ENCODE measurements at places on chromosomes 1 and 21.

DNA sequence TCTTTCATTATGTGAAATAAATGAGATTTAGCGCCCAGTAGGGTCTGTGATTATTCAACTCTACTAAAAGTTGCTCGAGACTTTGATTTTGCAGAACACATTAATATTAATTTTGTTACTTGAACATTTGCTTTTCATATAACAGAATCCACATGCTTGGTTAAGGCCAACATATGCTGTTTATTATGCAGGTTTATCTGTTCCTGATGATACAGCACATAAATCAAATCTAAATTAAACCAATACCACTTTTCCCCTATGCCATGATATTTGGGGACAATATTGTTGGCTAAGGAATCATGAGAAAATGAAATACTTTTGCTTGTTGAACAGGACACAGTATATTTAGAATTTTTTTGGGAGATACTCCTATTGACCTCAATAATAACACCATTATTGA lies 291.1 kb downstream of the USP25 start:
- no peak for DNase-seq

GRCh38 chr1:34002810-34003209 lies 138.9 kb downstream of the HMGB4 start:
- no peak for DNase-seq

DNA sequence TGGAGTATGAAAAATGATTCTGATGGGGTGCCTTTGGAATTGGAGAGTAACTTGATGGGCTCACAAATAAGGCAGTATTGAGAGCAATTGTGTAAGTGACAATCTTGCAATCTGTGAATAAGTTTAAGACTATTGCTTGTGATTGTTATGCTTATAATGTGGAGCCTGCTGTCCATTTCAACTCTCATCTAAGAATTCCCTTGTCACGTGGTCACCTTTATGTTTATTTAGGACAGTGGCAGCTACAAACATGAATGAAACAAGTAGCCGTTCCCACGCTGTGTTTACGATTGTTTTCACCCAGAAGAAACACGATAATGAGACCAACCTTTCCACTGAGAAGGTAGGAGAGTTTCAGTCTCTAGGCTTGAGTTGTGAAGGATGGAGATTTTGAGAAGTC lies 57.6 kb downstream of the KIF1B start:
- DNase-seq: no peak

- DNase-seq: no peak
Measured at GRCh38 chr1:165960881-165961280, 133.5 kb downstream of the UCK2 start.

GRCh38 chr1:100928128-100928527 lies 32.2 kb downstream of the SLC30A7 start:
- no peak for DNase-seq

GRCh38 chr1:15757575-15758342 lies 836 bp upstream of the FBLIM1 start:
- no peak for DNase-seq

GRCh38 chr1:68917456-68917855 lies 420.6 kb upstream of the DEPDC1 start:
- DNase-seq: no peak

GRCh38 chr1:211231873-211232272 lies 27.3 kb upstream of the RCOR3 start:
- DNase-seq: no peak

DNA sequence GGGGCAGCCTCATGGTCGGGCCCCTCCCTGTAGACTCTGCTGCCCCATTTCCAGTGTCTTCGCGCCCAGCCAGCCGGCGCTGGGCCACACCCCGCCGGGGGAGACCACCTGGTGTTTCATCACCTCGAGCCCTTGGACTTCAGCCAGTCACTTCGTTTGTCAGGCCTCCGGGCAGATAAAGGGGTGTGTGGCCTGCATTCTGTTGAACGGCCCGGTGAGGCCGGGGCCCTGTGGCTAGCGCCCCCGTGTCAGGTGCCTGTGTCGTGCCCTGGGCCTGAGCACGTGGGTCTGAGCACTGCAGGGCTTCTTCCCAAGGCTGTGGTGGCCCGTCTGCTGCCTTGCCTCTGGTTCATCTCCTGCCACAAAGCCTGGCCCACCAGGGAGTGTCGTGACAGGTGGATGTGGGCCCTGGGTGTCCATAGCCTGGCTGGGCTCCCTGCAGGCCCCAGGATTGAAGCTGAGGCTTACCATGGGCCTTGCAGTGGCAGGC lies 65.2 kb upstream of the DIP2A start:
- DNase-seq: no peak

DNA sequence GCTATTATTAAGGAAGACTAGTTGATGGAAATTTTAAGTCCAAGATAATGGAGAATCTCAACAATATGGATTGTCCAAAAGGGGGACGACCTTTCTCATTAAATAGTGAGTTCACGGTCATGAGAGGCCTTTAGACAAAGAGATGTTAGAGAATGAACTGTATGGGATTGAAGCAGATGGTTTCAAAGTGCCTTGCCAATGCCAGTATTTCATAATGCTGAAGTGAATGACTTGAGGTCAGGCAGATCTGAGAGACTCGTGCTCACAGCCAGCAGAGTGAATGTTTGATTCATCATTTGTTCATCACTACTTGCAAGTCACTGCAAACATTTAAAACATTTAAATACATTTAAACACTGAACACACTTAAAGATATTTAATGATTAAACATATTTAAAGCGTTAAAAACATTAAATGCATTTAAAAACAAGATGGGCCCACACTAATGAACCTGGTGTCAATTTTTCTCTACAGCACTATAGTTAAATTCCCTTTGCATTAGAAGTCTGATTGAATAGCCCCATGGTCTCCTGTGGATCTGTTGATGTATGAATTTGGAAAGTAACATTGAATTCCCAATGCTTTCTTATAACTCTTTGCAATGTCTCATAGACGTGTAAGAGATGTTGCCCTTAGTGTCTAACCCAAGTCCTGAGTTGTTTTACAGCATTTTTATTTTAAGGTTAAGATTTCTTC lies 80.7 kb downstream of the TGFB2 start:
- DNase-seq: no peak

DNA sequence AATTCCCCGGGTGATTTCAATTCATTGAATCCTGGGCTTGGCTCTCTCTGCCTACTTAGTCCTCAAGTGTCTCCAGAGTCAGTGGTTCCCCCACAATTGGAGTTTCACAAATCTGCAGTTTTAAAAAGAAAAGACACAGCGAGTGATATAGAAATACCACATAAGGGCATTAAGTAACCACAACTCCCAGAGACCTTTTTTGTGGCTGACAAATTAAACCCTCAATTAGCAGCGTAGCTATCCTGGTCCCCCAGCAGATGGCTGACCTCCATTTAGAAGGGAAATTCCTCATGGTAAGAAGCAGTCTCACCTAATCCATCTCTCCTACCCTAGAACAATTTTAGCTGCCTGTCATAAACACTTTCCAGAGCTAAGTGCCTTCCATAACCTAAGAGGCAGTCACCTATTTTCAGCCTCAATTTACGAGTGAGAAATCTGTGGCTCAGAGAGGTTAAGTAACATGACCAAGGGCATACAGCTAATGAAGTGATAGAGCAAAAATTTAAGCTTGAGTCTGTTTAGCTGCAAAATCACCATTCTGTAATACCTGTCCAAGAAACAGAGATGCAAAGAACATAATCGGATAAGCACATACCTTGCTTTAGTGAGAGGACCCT lies 56.0 kb upstream of the NBPF3 start:
- DNase-seq: no peak

DNA sequence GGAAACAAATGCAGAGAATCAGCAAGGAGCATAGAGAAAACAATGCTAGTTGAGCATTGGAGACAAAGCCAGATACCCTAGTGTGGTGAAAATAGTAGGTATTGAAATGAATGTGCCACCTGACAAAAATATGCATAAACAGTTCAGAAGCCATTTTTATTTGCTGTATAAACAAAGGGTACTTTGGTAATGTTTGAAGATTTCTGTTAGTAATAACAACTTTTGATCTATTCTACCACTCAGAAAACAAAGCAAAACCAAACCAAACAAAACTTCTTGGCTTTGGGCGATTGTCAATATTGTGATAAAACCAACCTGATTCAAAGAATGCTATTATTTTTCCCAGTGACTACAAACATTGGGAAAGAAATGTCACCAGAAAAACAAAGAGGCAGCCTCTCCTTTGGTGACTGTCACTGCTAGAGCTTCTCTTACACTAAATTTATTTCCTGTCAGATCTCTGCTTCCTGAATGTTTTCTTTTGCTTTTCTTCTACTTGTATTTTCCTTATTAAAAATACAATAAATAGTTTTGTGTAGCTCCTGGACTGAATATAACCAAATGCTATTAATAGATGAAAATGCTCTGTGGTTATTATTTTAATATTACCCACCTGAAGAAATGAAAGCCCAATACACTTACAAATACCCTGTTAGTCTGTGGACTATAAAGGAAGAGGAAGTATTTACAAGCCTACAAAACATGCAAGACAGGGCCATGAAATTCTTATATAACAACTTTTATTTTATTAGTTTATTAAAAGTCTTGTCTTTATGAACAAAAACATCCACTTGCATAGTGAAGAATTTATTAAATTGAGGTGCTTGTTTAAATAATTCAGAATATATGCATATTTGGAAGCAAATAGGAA lies 5.7 kb downstream of the ATP6V1G3 start:
- no peak for DNase-seq

GRCh38 chr1:6471086-6471969 lies 5.4 kb upstream of the TNFRSF25 start:
- no peak for DNase-seq

DNA sequence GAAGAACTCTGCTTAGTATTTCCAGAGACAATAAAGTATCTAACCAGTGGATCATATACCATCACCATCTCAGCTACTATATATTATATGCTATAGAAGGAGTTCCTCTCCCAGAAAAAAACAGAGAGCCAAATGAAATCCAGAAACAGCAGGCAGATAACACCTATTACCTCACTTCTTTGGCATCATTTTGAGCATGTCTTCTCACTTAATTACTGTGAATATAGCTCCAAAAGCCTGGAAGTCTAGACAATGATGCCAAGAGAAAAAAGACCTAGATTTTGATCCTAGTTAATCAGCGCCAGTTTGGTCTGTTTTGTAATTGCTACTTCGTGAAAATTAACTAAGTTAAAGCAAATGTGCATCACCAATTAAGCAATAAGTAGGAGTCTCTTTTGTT lies 131.3 kb downstream of the EIF4G3 start:
- DNase-seq: no peak

- DNase-seq: no peak
Measured at GRCh38 chr1:175009532-175009931, 9.8 kb downstream of the CACYBP start.

Data from HS-27A (cell line).